SHP77 (cell line): ENCODE measurements at places on chromosomes 3 and 15.

DNA sequence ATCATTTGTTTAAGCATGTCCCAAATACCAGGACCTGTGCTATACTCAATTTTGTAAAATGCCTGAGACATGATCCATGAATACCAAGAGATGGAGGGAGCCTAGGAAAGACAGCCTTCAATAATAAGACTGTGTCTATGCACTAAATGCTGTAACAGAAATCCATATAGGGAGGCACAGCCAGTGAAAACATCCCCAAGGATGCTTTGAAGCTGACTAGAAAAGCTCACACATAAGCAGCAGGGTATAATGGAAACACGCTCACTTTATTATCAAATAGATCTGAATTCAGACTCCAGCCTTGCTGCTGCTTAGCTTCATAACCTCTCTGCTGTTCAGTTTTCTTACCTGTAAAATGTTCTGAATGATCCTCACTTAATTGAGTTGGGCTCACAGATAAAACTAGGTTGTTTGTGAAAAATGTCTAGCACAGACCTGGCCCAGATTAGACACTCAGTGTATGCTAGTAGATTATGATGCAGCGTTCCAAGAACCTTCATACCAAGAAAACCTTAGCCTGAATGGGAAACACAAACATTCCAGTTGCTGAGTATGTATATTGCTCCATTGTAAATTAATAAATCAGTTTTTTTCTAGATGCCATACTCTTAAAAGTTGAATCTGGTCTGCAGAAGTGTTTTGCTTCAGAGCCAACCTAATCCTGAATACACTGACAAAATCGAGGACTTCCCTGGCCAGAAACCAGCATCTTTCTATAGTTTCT, 3.8 kb upstream of the LARP6 start:
- DNase-seq = no peak

- no peak for DNase-seq
These were observed 241.7 kb upstream of the GBE1 start for GRCh38 chr3:82002986-82003642.

GRCh38 chr3:35597490-35597889, 41.8 kb upstream of the ARPP21 start:
- DNase-seq = no peak

GRCh38 chr3:150038830-150039229, 68.1 kb upstream of the PFN2 start:
- peak; percentile 16 for DNase-seq

DNA sequence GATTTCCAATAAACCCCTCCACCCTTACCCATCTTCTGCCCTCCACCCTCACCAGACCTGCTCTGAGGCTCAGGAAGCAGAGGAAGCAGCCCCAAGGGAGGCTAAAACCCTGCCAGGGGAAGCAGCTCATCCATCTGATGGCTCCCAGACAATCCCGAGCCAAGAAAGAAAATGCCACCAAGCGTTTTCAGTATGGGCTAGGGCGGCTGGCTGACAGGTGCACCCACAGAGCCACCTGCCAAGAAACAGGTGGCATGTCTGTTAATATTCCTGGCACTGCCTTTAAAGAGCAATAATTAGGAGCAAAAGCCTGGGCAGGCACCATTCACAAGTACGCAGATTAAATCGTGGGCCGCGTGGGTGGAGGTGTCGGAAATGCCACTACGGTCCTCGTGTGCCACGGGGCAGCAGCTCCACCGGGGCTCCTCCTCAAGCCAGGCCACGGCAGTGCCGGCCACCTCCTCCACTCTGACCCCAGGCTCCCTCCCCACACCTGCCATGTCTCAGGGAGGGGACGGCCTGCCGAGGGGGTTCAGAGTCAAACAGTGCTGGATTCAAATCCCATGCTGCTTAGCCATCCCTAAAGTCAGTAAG, 23.9 kb upstream of the GRIP2 start:
- DNase-seq = no peak

GRCh38 chr15:66743703-66744536, 41.9 kb downstream of the SMAD6 start:
- DNase-seq = no peak

DNA sequence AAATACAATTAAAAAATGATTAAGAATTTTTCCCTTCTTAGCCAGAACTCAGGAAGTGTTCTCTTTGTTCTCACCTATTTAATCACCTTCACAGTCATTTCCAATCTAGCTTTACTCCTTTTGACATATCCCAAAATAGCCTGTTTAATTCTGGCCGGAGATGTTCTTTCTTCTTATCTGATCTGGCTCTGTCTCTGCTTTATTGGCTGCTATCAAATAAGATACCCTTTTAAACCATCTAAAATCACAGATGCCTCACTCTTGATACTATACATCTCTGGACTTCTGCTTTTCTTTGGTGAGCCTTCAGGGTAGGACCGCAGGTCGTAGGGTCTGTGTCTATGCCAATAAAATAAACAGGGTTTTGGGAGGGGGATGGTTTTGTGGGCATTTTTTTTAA, 319.2 kb upstream of the SEMA6D start:
- no peak for DNase-seq

DNA sequence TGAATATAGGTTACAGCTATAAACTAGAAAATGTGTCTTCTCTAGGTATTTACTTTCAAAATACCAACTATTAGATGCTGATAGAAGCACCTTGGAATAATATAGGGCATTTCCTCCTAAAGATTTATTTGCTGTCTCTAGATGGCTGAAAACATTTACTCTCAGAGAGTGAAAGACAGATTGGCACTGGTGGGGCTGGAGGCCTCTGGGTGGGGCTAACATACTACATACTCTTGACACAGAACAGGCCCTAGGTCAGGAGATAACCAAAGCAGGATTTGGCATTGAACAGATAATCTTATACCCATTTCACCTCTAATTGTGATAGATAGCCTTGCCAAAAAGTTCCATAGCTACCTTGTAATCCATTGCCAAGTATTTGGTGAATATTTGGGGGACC, 253.3 kb upstream of the TBC1D5 start:
- no peak for DNase-seq

- no peak for DNase-seq
These were observed 237.5 kb downstream of the FOXP1 start for GRCh38 chr3:71346061-71346460.

DNA sequence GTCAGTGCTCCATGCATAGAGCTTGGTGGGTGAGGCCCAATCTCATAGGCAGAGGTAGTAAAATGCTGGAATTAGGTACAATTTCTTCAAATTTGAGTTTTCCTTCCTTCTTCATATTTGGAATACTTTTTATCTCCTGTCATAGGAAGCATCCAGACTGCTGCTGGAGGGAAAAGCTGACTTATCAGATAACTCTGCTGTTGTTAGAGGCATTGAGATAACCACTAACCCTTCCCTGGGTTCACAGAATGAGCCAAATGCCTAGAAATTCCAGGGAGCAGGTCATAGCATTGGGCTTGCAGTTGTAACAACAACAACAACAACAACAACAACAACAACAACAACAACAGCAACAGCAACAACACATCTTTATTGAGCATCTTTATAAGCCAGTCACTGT, 332.7 kb downstream of the PDCD6IP start:
- no peak for DNase-seq

DNA sequence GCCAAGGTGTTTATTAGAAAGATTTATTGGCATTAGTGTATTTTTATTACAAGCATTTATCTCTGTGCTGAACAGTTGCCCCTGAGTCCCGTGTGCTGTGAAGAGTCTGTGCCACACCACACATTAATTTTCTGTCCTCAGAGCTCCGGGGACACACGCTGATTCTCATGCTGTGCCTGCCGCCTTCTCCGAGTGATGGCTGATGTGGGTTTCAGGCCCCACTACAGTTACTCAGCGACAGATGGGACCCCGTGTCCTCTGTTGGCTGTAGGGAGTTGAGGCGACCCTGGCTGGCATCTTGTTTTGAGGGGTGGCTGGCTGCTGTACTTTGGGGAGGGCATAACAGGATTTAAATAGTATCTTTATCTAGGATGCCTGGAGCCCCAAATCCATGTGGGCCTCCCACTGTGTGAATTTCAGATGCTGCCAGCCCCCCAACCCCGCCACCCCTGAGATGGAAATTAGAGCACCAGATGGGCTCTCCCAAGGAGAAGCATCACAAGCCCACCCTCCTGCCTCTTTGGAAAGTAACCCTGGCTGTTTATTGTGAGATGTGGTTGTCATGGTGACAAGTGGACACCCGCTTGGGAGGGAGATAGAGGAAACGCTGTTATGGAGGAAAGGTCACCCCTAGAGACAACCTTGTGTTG, 185.6 kb downstream of the APBA2 start:
- no peak for DNase-seq

DNA sequence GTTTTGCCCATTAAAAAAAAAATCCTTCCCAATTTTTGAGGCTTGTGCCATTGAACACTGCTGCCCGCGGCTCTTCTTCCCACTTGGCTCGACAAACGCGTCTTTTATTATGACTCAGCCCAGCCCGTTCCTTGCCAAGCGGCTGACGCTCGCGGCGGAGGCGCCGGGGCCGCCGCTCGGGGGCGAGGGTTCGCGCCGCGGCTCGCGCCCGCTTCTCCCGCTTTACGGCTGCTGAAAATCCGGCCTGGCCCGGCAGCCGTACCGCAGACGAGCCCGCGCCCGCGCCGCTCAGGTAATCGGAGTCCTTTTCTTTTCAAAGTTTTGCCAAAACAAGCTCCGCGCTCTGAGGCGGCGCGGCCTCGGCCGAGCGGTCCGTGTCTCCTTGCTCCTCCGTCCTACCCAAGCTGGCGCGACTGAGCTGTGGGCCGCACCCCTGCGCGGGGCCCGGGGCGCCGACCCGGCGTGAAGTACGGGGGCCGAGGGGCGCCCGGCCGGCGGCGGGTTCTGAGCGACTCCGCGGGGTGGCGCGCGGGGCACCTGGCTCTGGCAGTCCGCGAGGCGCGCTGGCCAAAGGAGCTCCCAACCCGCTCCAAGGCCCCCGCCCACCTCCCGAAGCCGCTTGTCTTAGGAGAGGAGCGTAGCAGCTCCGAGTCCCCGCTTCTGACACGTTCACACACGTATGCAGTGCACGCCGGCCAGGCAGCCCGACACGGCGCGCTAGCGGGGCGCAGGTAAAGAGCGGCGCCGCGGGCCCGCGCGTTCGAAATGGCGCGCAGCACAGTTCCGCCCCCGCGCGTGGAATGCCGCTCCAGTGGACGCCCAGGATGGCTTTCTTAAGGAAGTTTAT, 418.2 kb upstream of the NAALADL2 start:
- DNase-seq = peak; percentile 86
